ENCODE measurements at places on chromosomes 6 and 20.

GRCh38 chr20:35971981-35972380 lies 3.6 kb downstream of the CNBD2 start:
- DNase-seq: no peak

- DNase-seq: no peak
Measured at GRCh38 chr20:4227085-4227821, 211.9 kb upstream of the RNF24 start.

DNA sequence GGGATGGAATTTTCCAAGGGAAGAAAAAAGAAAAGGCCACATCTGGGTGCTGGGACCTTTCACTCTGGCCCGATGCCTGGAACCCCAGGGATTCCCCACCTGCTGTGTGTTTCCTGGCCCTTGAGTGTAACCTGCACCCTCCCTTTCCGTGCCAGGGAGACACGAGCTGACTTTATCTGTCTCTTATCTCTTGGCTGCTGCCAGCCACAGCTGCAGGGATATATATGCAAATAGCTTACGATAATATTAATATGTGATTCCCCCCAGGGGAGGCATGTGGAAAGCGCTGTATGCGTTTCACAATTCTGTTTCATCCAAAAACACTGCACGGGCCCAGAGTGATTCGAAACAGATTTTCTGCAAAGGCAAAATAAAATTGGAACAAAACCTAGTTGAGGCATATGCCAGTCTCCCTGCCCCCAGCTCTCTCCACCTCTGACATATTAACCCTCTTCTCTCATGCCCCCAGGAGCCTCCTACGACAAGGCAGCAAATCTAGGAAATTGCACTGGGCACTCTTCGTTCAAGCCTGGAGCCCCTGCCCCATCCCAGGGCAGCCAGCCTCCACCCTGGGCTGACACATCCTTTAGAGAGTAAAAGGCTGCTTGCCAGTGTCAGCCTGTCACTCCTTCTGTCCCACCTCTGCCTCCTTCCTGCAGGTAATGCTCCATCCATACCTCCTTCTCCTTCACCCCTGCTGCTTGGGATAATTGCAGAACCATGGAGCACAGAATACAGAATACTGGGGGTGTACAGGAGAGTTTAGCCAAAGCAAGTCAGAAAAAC lies 1.3 kb downstream of the RIPOR3 start:
- peak; percentile 11 for DNase-seq

DNA sequence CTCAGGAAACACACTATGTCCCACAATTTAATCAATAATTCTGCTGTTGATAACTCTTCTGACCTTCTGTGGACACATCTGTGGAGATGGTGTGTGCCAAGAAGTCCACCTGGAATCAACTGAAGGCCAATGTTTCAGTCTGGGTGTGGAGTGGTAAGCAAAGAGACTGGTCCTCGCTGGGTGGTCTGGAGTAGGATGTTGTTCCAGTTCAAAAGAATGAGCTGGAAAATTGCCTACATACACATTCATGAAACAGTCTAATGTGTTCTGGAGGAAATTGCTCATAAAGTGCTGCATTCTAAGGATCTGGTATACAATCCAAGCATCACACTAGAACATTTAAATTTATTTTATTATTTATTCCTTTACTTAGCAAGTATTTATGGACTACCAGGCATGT lies 33.9 kb upstream of the TBX18 start:
- DNase-seq: no peak

- DNase-seq: no peak
Measured at GRCh38 chr20:20440886-20441658, 73.2 kb downstream of the INSM1 start.

DNA sequence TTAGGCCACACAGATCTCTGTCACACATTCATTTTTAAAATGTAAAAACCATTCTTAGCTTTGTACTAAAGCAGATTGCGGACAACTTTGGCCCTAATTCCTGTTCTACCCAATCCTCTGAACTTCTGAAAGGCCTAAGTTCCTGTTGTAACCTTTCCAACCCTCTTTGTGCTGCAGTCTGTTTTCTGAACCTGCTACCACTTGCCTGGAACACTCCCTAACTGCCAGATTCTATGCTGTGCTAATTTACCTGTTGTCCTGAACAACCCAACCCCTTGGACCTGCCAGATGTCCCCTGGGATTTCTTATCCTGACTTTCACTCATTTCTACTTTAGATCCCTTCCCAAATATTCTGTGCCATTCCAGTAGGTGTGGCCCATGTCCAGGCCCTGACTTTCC lies 398.7 kb downstream of the ZFAND3 start:
- DNase-seq: no peak

DNA sequence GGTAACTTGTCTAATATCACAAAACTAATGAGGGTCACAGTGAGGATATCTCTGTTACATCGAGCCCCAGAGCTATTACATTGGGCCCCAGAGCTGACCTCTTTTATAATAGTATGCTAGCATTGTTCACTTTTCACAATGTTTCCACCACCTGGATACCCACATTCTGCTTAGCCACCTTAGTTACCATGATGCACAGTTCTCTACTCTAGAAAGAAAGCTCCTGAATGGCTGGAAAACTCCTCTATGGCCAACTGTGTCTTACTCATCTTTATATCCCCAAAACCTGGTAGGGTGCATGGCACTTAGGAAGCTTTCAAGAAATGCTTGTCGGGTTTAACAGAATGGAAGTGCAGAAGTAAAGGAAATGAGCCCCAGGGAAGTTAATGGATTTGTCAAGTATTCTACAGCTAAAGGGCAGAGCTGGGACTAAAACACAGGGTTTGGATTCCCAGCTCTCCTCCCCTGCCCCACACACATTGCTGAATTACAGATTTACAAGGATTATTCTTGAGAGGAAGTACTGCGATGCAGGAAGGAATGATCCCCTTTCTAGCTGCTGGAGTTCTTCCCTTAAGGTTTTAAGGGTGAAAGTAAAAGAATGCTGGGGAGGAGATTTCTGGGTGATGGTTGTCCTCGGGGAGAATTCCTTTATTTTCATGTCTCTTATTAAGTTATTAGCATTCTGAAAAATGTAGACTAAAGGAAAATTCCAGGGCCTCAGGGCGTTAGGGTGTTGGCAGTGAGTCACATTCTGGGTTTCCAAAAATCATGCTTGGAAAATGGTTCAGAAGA lies 16.1 kb upstream of the HINT3 start:
- DNase-seq: no peak

DNA sequence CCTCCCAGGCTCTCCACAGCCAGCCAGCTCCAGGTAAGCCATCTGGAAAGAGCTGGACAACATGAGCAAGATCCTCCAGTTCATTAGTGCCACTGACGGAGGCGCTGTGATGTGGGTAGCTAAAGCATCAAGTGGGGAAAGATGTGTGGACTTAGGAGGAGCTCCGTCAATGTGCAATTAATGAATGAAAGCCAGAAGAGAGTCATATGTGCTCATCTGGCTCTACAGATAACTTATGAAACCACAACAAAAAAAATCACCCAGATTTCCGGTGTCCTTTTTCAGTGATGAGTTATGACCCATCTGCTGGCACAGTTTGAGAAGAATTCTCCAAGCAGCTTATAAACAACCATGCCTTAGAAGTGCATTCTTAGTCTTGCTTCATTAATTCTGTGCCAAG lies 311.7 kb upstream of the PLCB4 start:
- no peak for DNase-seq

DNA sequence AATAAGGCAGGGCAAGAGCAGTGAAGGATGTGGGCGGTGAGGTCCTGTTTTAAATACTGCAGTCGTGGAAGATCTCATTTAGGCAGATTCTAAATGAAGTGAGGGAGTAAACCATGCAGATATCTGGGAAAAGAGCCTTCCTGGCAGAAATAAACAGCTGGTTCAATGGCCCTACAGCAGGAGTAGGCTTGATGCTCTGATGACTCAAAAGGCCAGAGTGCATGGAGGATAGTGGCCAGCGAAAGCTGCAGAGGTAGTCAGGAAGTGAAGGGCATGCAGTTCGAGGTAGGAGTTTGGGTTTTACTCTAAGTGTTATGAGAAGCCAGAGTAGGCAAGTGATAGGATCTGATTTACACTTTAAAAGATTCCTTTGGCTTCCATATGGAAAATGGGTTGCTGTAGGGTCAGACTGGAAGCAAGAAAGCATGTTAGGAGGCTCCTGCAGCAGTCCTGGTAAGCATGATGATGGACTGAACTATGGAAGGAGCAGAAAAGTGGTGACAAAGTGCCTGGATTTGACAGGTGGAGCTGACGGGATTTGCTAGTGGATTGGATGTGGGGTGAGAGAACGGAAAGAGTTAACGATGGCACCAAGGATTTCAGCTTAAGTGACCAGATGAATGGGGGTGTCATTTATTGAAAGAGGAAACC lies 150.0 kb downstream of the GJA10 start:
- no peak for DNase-seq

DNA sequence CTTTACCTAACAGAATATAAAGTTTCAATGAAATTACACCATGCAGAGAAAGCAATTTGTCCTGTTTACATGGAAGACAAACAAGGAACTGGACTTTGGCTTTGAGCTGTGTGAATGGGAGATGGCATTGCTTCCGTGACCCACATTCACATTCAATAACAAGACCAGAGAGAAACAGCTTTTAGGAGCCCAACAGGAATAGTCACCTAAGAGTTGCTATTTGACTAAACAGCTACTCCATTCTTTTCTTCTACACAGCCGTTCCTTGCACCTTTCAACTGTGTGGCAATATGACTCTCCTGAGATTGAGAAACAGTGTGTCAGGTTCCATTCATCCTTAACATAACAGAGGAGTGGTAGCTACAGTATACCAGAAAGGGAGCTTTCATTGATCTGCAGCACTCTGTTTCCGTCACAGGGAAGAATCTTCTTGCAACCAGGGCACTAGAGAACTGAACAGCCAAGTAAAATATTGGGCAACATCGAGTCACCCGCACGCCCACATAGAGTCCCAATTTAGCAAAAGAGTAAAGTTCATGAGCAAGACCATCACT lies 355.1 kb downstream of the HAO1 start:
- DNase-seq: no peak

DNA sequence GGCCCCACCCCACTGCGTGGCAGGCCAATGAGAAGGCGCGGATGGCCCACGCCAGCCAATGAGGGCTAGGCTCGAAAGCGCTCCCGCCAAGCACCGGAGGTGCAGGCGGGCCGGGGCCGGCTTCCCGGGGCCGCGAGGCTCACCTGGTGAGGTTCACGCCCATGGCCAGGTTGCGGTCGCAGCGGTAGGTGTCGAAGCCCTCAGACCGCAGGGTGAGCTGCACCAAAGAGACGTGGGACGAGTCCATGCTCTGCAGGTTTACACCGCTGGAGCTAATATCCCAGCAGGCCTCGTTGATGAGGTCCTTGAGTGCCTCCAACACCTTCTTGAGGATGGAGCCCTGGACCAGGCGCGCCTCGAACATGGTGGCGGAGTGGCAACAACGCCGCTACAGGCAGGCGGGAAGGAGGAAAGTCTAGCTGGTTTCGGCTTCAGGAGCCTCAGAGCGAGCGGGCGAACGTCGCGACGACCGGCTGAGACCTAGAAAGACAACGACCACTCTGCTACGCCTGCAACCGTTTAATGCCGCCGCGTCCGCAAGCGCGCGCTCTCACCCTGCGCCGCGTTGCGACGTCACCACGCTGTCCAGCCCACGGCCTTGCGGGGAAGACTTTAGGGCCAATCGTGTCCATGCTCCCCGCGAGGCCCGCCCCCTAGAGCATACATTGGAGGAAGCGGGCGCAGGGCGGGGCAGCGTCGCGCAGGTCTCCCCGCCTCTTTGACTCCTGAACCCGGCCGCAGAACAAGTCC lies at the start of gene PCNA:
Gene PCNA (minus strand): TSS at position 524 of the 750 bp plus-strand sequence. CDS start 160 bp downstream, at position 364.
- peak; percentile 93 for DNase-seq

DNA sequence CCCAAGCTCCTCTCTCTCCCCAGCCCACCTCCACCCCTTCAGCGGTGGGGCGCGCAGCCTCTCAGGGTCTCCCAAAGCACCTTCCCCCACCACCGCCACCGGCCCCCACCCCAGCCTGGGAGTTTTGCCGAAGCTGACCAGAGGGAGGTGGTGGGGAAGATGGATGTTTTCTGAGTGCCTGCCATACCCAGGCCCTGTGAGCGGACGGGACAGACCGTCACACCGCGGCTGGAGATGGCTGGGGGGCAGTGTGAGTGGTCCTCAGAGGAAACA lies 5.7 kb downstream of the C20orf204 start:
- DNase-seq: no peak

GRCh38 chr20:34797012-34797995 lies 28.1 kb downstream of the NCOA6 start:
- DNase-seq: no peak

DNA sequence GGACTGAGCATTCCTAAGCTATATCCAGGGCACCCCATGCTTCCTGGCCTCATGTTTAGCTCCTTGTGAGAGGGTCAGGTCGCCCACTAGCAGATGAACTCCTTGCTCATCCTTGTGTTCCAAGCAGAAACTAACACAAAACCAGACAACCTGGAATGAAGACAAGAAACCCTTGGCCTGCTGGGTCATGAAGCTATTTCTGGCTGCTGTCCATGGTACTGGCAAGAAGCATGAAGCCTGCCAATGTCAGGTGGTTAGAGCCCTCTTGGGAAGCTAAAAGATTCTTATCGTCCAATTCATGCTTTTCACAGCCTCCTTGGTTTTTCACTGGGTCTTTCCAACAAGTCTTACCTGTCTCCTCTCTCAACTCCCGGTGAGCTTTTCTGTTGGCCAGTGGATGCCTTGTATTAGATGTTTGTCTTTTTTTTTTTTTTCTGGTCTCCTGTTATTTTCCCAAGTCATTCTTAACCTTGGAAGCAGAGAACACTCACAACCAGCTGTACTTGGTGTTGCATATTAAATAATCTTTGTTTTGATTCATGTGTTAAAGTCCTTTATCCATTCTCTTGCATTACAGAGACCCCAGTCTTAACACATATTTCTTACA lies 180.3 kb downstream of the ANKRD60 start:
- DNase-seq: no peak

DNA sequence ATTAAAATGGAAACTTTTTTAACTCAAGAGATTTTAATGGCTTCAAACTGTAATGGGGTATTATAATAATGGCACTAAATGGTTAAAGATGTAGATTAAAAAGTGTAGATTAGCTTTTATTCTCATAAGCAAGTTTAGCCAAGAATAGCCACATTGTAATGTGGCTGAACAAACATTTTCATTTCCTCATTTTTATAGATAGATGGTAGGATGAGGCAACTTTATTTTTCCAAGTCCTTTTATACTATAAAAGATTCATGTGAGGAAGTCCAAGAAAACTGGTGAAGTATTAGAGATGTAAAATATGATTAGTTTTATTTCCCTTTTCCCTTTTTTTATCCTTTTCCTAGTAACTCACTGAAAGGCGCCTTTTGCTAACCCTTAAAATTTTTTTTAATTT lies 88.8 kb downstream of the ATRN start:
- DNase-seq: no peak

DNA sequence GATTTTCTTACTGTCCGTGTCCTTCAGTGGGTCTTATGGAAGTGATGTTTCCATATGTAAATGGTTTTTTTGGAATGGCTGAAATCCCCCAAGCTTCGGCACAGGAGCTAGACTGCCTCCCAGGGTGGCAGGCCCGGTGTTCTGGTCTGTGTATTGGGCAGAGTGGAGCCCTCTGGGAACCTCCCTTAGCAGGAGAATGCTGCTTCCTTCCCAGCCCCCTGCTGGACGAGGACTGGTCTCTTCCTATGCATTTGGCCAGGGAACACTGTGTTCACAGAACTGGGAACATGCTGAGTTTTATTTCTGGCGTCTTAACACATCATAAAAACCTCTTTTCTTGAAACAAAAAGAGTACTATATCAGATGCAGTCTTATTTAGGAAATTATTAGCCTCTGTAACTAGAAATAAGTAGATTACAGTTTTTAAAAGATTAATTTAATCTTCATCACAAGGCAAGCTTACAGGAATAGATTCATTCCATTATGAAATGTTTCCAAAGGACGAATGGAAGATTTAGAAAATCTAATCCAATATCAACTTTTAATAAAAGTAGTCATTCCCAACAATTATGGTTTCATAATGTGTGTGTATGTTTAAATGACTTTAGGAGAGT lies 56.6 kb downstream of the SYTL3 start:
- no peak for DNase-seq
